ENCODE measurements at places on chromosomes 16 and 17. TPM values are rescaled to one million over a fixed set of nuclear protein-coding genes. Genes with fewer than 3 reads are reported as not detected.

DNA sequence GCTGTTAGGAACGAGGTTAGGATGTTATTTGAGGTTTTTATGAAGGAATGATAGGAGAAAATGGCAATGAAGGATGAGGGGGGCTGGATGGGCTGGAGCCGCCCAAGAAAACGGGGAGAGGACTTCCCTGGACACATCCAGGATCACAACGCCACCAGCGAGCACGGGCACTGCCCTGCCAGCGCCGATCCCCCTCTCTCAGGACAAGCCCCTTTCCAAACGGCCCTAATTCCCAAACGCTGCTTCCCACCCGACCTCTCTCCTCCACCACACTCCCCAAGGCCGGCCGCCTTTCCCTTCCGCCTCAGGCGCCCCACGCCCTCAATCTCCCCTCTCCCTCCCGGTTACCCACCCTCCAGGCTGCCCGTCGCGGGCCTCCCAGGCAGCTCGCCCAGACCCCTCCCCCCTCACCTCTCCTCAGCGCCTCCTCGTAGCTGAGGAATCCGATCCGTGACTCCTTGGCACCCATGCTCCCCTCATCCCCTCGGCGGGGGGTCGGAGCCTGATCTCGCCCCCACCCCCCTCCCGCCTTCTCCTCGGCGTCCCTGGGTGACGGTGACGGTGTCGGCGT is 377 bp downstream of the USP32 start:
- DNase-seq = peak; percentile 57

- DNase-seq = no peak
Observed at GRCh38 chr17:27239046-27239445, 54.9 kb upstream of the WSB1 start.

DNA sequence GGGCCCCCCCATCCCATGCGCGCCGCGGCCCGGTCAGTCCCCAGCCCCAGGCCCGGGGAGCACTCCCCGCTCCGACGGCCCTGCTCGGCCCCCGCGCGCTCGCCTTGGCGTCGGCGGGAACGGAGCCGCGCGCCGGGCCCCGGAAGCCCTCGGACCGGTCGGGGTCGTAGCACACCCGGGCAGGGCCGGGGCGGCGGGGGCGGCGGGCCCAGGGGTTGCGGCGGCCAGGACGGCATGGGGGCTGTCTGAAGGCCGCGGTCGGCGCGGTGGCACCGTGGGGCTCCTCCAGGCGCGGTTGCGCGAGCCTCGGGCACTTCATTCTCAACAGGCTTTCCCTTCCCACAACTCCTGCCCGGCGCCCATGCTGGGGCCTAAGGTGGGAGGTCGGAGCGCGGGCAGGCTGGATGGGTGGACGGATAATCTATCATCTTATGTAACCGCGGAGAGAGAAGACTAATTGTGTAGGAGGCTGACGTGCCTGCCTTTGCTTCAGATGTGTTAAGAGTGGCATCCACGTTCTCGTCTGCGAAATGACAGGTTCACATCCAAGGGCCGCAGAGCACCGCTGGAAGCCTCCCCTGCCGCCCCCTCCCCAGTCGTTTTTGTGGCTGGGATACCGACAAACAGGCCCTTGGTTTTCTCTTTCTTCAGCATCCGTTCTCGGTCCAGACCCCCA is 708 bp downstream of the BAIAP2 start:
- no peak for DNase-seq

KCNJ18 gene
- not detected for total RNA-seq

- DNase-seq = no peak
Observed at GRCh38 chr17:728911-729310, 3.5 kb upstream of the TLCD3A start.

- no peak for DNase-seq
Observed at GRCh38 chr17:7626956-7627249, 718 bp downstream of the SAT2 start.

GRCh38 chr17:9644910-9645751 is at the start of gene USP43:
Gene USP43, plus strand, starts transcription at chr17:9645517. Its CDS starts 116 bp downstream, at chr17:9645633.
- DNase-seq = no peak

GRCh38 chr16:65666132-65666941 is 544.5 kb upstream of the CDH11 start:
- DNase-seq = no peak

WFIKKN1 gene
- 0.33 TPM for total RNA-seq

CNGB1 gene
- not detected for total RNA-seq

PPM1E gene
- 0.04 TPM for total RNA-seq

DNA sequence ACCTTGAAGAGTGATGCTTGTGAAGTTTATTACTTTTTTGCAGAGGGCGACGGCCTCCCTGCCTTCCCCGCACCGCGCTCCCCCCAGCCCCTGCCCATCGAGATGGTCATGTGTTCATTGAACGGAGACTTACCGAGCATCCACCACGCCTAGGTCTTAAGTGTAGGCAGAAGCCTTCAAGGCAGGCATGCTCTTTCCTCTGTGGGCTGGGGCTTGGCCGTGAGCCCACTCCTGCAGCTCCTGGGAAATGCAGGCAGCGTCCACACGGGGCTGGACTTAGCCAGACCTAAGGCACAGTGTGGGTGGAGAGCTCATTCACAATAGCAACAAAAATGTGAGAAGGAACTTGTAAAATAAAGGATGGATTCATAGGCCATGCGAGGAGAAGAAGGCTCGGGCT is 19.2 kb downstream of the RNF213 start:
- no peak for DNase-seq

- no peak for DNase-seq
Observed at GRCh38 chr17:39997543-39997942, 16.9 kb downstream of the PSMD3 start.

CBX4 gene
- total RNA-seq = 12.7 TPM

DHODH gene
- 16.8 TPM for total RNA-seq

SMTNL2 gene
- total RNA-seq = not detected

DNA sequence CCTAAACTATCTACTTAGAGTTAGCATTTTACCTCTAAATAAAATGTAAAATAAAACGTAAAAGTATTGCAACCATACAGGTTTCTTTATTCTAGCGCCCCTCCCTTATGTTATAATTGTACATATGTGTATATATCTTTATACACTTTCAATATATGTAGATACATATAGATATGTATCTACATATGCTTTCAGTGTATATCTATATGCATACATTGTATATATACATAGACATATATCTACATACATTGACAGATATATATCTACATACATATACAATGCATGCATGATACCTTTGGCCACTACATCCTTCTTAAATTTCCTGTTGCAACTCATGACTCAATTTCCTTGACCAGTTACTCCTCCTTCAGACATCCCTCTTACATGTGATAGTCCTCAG is 16.7 kb downstream of the BPTF start:
- no peak for DNase-seq

DNA sequence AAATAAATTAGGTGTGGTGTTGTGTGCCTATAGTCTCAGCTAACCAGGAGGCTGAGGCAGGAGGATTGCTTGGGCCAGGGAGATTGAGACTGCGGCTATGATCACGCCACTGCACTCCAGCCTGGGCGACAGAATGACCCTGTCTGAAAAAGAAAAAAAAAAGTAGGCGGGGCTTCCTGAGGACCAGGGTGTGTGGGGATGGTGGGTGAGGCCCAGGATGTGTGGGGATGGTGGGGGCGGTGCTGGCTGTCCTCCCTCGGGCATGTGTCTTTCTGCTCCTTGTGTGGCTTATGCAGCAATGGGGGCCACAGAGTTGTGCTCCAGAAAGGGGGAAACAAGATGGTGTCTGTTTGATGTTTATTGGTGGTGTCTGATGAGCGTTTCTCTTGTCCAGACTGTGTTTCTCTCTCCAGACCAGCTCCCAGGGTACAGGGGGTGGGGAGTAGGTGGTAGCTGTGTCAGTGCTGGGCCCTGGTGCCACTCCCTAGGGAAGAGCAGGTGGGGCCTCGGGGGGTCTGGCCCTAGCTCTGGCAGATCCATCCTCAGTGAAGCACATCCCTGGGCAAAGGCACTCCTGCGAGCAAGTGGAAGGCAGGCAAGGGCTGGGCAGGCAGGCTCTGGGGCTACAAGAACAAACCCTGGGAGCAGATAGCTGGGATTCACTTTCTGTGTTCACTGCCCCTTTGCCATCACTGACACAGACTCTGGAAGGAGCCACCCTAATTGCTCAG is 2.3 kb downstream of the LCAT start:
- DNase-seq = no peak

DNA sequence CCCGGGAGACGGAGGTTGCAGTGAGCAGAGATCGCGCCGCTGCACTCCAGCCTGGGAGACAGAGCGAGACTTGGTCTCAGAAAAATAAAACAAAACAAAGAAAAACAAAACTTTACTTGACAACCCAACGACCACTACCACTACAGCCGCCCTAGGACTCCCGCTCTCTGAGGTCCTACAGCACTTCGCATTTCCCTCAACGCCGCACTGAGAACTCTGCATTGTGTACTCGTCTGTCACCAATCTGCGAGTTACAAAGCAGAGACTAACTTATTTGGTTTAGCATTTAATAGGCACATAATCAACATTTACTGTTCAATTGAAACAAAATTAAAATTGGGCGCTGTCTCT is 479 bp upstream of the ZNF207 start:
- peak; percentile 20 for DNase-seq

SULT1A1 gene
- total RNA-seq = 15.6 TPM

- no peak for DNase-seq
Observed at GRCh38 chr17:67266496-67266895, 21.5 kb upstream of the HELZ start.

DNA sequence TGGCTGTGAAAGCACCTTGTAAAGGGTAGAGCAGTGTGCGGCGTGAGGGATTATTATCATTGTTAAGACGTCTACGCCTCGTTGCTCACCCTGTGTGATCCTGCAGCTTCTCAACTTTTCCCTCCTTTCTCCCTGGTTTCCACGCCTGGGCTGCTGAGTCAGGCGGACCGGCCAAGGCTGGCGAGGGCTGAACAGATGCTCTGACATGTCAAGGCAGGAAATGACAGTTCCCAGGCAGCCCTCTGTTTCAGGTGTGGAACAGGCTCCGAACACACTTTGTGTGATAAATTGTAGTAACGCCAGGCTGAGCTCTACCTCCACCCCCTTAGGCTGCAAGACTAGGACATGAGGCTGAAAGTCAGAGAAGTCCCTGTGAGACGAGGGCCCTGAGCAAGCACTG is 46.0 kb upstream of the TBX2 start:
- no peak for DNase-seq

DNA sequence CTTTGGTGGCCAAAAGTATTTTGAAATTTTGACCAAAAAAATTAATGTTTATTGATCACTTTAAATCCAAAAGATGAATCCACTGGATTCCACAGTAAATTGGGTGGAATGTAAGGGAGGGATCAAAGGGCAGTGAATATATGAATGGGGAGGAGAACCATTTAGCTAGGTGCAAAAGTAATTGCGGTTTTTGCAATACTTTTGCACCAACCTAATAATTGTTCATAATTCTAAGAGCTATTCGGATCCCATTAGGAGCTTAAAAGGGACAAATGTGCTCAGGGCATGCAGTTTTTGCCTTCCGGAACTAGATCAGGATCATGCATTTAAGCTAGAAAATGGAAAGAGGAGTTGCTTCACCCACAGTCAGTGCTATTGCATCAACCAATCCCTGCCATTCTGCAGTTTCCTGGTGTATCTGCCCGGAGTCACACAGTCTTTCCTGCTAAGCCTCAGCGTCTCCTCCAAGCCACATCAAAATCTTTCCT is at the start of gene LPO:
LPO (plus strand) TSS at position 438 of the 488 bp plus-strand sequence. CDS start 4,396 bp downstream, outside the sequence.
- no peak for DNase-seq

GRCh38 chr17:32601866-32602265 is 115.1 kb downstream of the CDK5R1 start:
- no peak for DNase-seq

- DNase-seq = no peak
Observed at GRCh38 chr16:28967156-28967555, 7.4 kb upstream of the SPNS1 start.

MBTPS1 gene
- total RNA-seq = 39.9 TPM

CES1 gene
- total RNA-seq = not detected
